Muscle of back (tissue), 13 donors: ENCODE measurements at places on chromosomes 7 and 10. TPM values are rescaled to one million over a fixed set of nuclear protein-coding genes. Genes with fewer than 3 reads are reported as not detected.
A peak's percentile ranks its signal among the peaks of the same experiment; 100 is the strongest.

DNA sequence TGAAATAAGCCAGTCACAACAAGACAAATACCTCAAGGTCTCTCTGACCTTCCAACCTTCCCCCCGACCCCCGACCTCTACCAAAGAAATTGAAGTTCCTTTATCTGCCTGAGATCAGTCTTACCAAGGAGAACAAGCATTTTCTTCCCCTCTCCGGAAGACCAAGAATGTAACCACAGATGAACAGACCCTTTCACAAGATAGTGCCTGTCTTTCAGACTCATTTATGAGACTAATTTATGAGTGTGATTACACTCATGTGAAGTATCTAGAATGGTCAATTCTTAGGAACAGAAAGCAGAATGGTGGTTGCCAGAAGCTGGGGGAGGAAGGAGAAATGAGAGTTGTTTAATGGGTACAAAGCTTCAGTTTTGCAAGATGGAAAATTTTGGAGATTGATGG, 108.9 kb upstream of the MKLN1 start:
- no peak for DNase-seq

DNA sequence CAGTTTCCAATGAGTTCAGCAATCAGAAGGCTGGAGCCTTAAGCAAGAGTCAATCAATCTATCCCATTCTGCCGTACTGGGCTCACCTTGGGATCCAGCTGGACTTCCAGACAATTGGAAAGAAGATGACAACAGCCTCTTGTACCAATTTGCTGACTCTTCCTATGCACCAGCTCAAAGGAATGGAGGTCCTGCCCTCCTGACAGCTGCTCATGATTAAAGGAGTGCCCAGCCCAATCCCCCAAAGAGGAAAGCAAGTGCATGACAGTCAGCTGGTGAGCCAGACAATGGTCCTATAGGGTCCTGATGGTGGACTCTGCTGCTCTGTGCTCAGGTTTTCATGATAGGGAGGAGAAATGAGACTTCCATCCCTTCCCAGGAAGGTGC, 25.1 kb downstream of the VSTM4 start:
- no peak for DNase-seq

DNA sequence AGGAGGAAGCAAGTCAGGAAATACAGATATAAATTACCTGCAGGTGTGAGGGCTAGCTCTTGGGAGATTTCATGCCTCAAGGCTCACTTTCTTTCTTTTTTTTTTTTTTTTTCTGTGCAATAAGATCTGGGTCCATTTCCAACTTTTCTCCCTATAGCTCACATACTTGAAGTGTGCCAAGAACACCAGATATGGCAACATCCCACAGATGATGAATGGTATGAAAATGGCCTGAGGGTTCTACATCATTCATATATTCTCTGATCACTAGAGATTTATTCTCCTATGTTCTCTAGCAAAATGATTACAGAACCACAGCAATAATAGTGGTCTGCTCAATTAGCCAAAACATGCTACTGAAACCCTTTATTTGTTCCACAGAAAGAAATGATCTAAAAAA, 117.2 kb downstream of the LRRTM3 start:
- DNase-seq = no peak

- peak; percentile 66 for DNase-seq
These were observed 47.7 kb downstream of the DLD start for GRCh38 chr7:107938456-107939250.

- DNase-seq = no peak
These were observed 4.6 kb upstream of the ANKRD26 start for GRCh38 chr10:27104919-27105318.

- no peak for DNase-seq
These were observed 183.3 kb upstream of the PRKCQ start for GRCh38 chr10:6763423-6763822.

GRCh38 chr7:1463676-1464223, 4.5 kb upstream of the MICALL2 start:
- DNase-seq = no peak

DNA sequence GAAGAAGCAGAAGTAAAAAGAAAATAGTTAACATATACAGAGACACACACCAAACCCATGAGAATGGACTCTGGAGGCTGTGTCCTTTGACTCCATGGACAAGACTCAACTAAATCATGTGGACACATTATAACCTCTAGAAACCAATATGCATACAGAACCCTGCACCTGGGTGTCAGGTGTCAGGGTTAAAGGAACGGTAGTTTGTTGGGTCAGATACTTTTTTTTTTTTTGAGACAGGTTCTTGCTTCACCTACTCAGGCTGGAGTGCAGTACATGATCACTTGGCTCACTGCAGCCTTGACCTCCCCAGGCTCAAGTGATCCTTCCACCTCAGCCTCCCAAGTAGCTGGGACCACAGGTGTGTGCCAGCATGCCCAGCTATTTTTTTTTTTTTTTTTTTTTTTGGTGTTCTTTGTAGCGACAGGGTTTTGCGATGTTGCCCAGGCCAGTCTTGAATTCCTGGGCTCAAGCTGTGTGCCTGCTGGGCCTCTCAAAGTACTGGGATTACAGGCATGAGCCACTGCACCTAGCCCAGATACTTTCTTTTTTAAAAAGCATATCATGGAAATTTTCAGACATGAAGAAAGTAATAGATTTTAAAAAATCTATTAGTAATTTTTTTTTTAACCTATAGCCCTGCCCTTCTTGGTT, 31.3 kb downstream of the GALNT11 start:
- DNase-seq = no peak

DNA sequence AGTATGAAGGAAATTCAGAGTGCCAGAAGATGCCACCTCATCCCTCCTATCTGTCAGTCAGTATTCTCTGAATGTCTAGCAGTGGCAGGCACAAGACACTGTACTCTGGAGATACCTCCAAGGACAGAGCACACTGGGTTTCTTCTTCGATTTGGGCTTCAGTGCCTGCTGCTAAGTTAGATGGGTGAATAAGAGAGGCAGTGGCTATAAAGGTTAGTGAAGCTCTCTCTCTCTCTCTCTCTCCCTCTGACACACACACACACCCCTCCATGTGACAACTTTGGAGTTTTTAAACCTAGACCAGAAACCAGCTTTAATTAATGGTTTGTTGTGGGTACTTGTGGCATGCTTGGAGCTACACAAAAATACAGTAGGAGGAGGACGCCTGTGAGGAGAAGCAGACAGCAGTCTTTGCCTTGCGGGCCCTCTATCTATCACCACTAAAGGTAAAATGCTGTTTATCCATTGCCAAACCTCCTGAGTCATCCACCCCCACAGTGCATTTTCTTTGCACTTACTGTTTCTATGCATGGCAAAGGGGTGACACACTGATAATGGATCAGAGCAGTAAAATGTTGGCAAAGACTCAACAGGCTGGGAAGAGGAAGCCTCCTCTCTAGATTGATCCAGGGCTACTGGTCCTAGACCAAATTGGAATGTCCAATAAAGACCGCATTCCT, 102.5 kb downstream of the TRIL start:
- no peak for DNase-seq

DNA sequence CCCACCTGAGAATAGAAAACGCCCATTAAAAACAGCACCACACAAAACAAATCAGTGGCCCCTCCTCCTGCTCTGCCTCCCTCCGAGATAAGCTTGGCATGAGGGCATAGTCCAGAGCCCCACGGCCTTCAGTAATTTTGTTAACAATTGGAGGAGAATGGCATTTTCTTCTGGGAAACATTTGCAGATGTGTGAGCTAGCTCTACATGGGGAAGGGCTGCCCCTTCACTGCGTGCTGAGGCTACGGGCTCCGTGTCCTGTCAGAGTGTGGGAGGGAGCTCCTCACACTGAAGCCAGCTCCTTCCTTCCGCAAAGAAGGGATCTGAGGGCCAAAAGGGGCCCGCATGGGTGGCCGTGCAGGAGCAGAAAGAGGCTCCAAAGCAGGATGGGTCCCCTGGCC, 15.2 kb downstream of the GRK5 start:
- peak; percentile 75 for DNase-seq

DNA sequence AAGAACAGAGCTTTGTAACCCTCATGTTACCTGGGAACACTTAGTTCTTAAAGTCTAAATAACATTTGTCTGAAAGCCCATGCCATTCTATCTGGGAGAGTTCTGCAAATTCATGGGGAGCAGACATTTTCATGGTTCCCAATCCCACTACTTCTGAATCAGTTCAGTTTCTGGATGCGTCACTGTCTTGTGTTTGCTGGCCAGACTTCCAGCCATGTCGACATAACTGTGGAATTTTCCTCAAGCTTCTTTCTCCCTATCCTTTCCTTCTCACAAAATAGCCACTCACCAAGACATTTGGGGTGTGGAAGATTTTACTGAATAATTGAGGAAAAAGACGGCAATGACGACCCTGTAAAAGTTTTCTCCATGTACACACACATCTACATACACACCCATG, 272.5 kb downstream of the NEBL start:
- DNase-seq = peak; percentile 51

DNA sequence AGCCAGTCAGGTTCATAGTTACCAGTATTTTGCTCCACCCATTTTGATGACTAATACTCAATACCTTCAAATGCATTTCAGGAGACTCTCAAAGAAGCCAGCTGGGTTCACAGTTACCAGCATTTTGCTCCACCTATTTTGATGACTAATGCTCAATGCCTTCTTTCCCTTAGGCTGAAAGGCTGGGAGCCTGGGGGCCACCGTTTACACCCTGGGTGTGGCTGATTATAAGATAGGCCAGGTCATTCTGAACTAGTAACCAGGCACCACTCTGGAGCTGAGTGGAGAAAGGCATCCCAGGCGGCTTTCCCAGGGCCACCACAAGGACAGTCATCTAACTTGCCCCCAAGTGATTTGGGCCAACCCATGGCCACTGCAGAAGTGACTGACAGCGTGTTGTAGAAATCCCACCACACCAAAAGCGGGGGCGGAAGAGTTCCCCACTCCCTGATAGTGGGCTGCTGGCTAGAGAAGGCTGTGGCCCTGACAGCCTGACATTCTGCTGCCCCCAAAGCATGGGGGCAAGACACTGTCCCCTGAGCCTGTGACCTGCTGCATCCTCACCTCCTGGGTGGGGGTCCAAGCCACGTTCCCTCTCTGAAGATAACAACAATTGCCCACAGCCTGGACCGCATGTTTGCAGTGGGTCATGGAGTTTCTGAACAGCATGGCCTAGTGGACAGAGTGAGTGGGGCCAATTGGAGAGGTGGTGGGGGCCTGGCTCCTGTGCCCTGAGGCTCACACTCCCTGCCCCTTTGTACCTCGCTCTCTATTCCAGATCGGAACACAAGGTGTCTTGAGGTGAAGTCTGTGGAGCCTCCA, 23.0 kb upstream of the ZNF488 start:
- no peak for DNase-seq

- DNase-seq = no peak
These were observed 137.2 kb upstream of the IGFBP3 start for GRCh38 chr7:46058086-46058823.

DNA sequence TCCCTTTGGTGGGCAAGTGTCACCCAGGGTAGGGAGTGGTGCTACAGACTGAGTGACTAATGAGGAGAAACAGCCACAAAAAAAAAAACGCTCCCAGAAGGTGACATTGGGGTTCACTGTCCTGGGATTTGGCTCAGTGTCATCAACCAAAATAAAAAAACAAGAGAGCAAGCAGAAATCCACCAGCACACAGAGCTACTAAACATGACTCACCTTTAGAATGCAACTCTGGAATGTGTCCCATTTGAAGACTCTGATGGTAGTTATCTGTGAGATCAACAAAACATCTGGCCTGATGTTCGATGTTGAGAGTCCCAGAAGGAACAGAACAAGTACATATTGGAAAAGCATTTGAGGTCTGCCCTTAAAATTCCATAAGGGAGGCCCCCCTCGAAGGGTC, 200.3 kb upstream of the LYZL2 start:
- DNase-seq = no peak

- DNase-seq = peak; percentile 26
These were observed 81.3 kb upstream of the DKK1 start for GRCh38 chr10:52232561-52233350.

GRCh38 chr10:17115683-17116082, 13.9 kb downstream of the CUBN start:
- DNase-seq = no peak

DNA sequence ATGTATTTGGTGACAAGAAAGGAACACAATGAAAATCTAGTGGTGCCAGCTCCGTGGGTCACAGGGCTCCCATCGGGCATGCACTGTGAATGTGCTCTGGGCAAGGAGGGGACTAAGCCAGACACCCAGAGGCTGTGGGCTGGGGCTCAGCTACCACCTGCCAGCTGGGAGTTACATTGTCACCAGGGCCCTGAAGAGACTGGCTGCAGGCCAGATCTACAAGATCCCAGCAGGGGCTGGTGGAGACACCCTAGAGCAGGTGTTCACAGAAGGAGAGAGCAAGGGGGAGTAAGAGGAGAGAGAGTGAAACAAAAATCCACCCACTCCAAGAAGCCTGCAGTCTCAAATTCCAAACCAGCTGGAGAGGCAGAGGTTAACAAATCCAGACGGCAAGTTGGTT, 116.6 kb upstream of the ADCY1 start:
- peak; percentile 14 for DNase-seq

SRRM3 gene
- 0.43 TPM for polyA plus RNA-seq

LRRTM3 gene
- 1.7 TPM for polyA plus RNA-seq

KCNMA1 gene
- 16.1 TPM for polyA plus RNA-seq

TFPI2 gene
- 2.4 TPM for polyA plus RNA-seq

PAOX gene
- polyA plus RNA-seq = 5.4 TPM

CYP2C19 gene
- polyA plus RNA-seq = not detected

CCDC3 gene
- 12.2 TPM for polyA plus RNA-seq

CFAP46 gene
- 0.52 TPM for polyA plus RNA-seq
